ENCODE measurements at places on chromosomes 1 and 21.

GRCh38 chr1:19449454-19450228 lies 35.7 kb downstream of the CAPZB start:
- no peak for DNase-seq

- peak; percentile 85 for DNase-seq
These were observed at the start of gene DPM3 for GRCh38 chr1:155139895-155140629. DPM3 (minus strand) TSS chr1:155140531; CDS start chr1:155140240, 291 bp downstream.

DNA sequence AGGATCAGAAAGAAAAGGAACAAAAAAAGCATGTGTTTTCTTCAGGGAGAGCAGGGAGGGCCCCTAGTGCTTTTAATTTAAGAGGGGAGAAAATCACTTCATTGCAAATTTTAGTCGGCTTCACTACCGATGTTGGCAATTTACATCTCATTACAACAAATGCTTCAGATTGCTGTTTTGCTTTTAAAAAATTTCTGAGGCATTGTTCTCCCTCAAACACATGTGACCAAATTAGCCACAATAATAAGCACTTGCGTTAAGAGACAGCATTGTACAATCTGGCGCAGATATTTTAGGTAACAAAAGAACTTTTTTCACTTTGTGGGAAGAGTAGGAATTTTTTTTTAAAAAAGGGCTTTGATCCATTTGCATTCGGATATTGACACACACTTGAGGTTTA lies 29.8 kb downstream of the BEND5 start:
- DNase-seq = no peak

- no peak for DNase-seq
These were observed 92.3 kb upstream of the NFIA start for GRCh38 chr1:60989749-60990713.

DNA sequence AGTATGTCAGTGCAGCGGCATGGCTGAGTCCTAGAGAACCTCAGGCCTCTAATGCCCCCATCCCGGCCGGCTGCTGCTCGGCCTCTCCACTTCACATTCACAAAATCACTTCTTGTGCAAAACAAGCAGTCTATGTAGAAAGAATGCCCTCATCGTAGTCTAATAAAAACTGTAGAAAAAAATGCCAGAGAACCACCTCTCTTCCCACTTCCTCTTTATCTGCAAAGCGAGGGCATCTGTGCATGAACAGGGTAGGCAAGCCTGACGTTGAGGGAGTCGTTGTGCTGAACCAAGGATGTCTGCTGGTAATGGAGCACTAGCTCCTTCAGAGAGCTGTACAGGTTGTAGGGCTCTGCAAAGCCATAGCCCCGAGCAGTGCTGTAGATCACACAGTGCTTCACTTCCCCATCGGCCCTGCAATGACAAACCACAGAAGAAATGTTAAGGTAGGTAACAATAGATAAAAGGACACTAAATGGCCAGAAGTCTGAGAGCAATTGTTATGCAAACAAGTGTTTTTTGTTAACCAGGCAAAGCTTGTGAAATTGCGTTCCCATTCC lies 88.9 kb downstream of the PIK3R3 start:
- DNase-seq = no peak

DNA sequence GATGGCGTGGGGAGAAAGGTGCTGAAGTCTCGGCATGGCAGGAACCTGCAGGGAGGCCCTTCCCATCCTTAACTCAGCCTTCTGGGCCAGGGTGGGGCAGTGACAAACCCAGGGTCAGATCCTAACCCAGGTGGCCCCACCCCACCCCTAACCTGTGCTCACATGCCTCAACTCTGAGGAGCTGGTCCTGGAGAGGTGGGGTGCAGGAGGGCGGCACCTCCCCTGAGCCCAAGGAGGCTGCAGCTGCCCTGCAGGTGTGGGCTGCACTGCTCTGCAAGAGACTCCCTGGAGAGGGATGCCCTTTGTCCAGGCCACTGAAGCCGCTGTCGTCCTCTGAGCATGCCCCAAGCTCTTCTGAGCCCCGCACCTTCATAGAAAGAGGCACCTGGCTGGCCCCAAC lies 15.2 kb upstream of the ADAMTSL4 start:
- no peak for DNase-seq

GRCh38 chr1:174445351-174445750 lies 2.4 kb upstream of the GPR52 start:
- no peak for DNase-seq

- DNase-seq = no peak
These were observed 38.7 kb upstream of the BECN2 start for GRCh38 chr1:241918879-241919278.

GRCh38 chr1:54940042-54940441 lies 40.4 kb upstream of the TMEM61 start:
- no peak for DNase-seq

DNA sequence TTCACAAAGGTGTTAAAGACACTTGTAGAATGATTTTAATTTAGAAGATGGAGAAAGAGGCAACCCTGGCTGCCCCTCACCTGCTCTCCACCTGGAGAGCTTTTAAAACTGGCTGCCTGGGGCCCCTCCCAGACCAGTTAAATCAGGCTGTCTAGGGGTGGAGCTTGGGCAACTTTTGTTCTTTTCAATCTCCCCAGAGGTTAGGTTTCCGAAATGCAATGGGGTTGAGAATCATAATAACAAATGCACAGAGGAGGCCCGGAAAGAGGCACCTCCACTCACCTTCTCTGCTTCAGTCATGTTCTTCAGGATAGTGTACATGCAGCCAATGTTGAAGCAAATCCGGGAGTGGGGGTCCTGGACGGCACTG lies 400 bp downstream of the NCF2 start:
- DNase-seq = no peak

Data from T-helper 2 cell (primary cell).